ENCODE measurements at places on chromosomes 2 and 18. TPM values are rescaled to one million over a fixed set of nuclear protein-coding genes. Genes with fewer than 3 reads are reported as not detected.

DNA sequence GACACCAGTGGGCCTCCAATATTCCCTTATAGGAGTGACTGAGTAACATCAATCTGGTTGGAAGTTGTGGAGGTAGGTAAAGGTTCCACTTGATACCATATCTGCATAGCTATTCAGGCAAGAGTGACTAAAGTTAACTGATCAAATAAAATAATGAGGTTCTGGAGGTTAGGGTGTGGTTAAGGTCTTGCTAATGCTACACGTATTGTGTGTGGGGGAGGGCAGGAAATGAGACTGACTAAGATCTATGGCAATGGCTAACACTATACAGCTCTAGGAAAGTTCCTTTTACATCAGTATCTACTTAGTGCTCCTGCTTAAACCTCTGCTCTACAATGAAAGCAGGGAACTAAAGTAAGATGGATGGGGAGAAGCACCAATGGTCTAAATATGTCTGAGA is 149.1 kb upstream of the MGAT5 start:
- no peak for DNase-seq

DNA sequence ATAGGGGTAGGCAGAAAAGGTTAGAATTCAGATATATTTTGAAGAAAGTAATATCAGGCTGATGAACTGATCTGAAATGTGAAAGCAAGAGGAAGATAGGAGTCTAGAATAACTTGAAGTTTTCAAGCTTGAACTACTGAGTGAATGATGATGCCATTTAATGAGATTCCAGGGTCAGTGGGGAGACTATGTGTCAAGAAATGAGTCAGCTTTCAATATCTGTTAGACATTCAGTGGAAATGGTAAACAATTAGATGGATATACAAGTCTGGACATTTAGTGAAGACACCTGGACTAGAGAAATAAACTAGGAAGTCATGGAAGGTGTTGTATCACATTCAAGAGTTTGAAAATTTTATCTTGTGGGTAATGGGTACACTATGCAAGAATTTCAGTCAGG is 326.9 kb downstream of the FSIP2 start:
- no peak for DNase-seq

- DNase-seq: peak; percentile 56
Observed at GRCh38 chr2:152925547-152926448, 207.4 kb downstream of the ARL6IP6 start.

DNA sequence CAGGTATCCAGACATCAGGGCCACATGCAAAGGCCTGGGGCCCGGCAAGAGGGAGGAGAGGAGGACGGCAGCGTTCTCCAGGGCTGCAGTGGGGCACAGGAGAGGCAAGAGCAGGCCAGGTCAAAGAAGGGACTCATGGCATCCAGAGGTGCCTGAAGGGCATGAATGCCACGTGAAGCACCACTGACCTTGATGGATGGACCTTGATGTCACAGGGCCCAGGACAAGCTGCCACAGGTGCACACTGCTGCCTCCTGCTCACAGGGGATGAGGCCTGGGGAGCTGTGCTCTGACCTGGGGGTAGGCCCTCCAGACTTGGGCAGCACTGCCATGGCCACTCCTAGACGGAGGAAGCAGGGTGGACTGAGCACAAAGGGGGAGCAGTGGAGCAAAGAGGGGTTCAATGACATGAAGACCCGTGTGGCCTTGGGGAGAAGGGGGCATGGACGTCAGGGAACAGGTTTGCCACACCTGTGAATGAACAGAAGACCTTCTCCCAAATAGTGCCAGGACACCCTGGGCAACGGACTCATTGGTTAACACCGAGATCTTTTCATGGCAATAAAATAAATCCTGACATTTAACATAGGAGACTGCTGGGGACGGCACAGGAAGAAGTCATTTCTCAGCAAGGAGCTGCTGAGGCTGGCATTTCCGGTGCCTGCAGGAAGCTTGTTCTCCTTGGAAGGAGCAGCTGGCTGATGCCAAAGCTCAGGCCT is 65.6 kb downstream of the EMX1 start:
- DNase-seq: no peak

DNA sequence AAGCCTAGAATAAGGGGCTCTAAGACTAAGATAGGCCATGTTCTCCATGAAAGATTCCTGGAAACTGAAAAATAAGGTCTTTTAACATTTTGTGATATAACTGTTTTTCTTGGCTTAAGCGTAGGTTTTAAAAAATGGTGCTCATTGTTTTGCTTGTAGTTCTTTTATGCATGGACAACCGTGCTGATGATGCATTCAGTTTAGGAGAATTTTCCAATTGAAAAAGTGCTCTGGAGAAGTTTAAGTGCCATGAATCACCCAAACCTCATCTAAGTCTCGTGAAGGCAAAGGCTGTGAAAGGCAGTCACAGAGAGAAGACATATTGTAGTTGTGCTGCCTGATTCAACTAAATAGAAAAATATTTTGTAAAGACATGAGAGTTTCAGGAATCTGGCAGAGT is 111.8 kb upstream of the GAREM1 start:
- DNase-seq: no peak

DNA sequence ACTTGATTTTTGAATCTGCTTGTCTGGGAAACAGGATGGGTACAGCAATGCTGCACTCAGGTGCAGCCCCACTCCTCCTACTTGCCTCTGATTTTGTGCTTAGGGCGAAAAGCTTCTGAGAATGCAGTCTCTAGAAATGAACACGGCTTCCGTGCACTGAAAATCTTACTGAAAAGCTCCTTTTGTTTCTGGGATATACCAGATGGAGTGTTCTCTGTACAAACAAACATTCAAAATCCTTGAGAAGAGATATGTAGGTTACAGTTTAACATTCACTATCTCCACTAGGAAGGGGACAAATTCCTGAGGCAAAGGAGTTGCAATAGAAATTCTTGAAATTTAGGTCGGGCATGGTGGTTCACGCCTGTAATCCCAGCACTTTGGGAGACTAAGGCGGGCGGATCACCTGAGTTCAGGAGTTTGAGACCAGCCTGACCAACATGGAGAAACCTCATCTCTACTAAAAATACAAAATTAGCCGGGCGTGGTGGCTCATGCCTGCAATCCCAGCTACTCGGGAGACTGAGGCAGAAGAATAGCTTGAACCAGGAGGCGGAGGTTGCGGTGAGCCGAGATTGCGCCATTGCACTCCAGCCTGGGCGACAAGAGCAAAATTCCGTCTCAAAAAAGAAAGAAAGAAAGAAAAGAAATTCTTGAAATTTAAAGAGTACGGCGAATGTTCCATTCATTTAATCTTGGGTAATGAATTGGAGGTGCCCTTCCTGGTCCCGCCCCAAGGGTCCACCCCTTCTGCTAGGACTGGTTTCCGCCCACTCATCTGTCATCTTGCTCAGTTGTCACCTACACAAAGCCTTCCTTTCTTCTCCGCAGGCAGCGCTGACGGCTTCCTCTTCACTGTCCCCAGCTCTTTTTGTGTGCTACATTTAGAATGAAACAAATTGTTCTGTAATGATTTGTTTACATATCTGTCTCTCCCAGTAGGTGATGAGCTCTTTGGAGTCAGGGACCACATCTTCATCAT is 92.4 kb downstream of the SOCS6 start:
- DNase-seq: no peak

- DNase-seq: no peak
Observed at GRCh38 chr2:186962085-186962747, 113.2 kb upstream of the ZSWIM2 start.

GRCh38 chr2:235501673-235502031 is 7.8 kb downstream of the AGAP1 start:
- DNase-seq: no peak

DNA sequence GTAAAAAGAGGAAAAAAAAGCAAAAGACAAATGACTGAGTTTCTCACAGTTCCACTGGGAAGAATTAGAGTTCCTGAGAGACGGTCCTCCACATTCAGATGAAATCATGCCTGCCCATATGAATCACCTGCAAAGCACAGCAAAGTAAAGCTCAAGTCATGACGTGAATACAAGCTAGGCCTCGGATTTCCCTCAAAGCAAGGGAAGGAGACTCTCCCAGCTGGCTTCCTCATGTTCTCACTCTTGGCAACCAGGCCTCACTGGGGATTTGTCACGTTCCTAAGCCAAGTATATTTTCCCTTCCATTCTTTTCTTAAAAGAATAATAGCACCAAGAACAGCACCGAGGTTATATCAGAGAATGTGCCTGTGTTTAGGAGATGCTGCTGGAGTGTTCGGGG is 47.0 kb downstream of the CYP27C1 start:
- no peak for DNase-seq

DNA sequence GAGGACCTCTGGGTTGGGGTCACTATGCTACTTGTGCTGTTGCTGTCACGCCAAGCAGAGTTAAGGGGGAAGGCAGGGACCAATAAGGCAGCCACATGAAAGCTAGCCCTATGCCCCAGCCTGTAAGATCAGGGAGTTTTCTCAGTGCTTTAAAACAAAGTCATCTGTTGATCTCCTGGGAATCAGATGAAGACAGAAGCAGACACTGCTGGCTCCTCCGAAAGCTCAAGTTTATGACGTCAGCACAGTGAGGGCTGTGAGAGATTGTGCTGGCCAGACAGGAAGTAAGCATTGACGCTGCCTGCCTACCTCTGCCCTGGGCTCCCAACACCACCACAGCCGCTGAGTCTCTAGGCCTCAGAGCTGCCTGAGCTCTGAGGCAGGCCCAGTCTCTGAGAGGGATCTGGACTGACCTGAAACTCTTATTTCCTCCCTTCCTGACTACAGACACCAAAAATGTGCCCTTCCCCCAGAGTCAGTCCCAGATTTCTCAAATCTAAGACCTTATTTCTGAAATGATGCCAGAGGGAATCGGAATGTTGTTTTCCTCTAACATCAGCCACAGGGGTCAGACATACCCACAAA is 118.1 kb upstream of the EPAS1 start:
- peak; percentile 77 for DNase-seq

DNA sequence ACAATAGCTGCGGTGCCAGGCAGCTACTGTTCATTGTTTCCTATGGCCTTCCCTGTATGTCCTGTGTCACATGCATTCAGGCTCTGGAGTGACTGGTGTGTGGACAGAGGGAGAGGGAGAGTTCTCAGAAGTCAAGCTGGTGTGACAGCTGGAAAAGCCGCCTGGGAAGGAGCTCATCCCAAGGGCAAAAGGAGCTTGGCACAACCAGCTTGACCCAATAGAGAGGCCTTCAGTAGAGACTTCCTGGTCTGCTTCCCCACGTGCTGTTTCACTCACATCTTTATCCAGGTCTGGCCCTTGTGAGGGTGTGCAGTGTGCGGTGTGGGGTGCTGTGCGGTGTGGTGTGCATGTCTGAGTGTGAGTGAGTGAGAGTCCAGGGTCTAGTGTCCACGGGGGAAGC is 11.1 kb upstream of the NT5DC4 start:
- DNase-seq: no peak

DNA sequence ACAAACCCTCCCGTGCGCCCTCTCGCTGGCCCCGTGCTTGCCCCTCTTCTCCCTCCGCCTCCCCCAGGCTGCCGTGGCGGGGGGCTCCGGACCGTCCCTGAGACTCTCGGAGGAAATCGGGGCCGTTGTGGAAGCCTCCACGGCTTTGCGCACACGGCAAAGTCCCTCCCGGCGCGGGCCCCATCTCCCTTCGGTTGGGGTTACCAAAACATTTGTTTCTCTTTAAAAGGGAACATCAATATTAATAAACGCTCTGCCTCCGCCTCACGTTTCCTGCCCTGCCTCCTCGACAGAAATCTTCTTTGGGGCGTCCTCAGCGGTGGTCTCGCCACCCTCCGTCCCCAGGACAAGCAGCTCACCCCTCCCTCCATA is 3.8 kb downstream of the PAX3 start:
- DNase-seq: no peak

- no peak for DNase-seq
Observed at GRCh38 chr2:112621790-112622527, 23.8 kb upstream of the SLC20A1 start.

DNA sequence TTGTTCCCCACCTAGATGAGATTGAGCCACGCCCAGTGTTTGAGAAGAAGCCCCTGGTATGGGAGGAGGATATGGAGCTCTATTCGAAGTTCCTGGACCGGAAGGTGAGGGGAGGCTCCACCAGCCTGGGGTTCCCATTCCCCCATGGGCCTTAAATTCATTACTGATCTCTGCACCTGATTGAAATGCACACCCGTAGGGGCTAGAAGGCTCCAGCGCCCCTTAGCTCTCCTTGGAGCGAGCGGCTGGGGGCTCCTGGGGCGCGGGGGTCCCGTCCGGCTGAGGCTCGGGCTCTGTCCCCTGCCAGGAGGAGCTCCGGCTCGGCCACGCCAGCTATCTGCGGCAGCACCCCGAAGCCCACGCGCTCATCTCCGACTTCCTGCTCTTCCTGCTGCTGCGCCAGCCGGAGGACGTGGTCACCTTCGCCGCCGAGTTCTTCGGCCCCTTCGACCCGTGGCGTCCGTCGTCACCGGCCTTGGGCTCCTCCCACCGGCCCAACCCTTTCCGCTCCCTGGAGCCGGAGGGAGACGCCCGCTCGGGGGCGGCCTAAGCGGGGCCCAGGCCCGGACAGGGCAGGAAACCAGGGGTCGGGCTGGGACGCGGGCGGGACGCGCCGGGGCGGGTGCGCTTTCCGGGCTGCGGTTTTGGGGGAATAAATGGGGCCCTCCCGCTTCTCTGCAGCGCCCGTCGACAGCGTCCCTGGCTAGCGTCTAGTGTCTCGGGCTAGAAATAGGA is 10.9 kb downstream of the CATIP start:
- DNase-seq: peak; percentile 90

DNA sequence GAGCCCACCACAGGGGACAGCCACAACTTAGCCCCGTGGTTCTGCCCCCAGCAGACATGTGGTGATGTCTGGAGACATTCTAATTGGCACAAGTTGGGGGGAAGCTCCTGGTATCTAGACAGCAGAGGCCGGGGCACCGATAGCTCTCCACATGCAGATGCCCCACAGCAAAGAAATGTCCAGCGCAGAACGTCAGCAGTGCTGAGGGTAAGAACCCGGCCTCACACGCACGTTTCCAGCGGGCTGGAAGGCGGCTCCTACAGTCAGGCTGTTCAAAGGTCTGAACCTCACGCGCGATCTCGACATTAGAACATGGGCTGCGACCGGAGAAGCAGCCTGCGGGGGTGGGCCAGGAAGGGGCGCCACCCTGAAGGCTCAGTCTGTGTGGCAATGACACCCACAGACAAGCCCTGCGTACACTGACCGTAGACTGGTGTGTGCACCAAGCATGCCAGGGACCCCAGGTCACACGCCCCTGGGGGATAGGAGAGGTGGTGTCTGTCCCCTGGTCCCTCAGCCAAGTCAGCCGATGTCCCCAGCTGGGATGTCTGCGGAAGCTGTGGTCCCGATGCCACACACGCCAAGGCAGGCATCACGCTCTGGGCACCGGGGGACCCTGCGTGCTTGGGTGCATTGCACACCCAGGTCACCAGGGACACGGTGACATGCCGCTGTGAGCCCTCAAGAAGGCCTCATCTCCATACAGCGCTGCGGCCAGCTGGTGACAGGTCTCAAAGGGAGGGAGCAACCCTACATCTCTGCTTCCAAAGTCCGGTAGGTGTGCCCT is 66.3 kb downstream of the PARD6G start:
- no peak for DNase-seq

GRCh38 chr2:233477548-233478433 is 88.8 kb downstream of the USP40 start:
- DNase-seq: peak; percentile 51

The PTPRN gene
- 0.04 TPM for polyA plus RNA-seq

The FBXO48 gene
- polyA plus RNA-seq: 0.57 TPM

The ZSWIM2 gene
- polyA plus RNA-seq: not detected

The RAPGEF4 gene
- 0.73 TPM for polyA plus RNA-seq

The FIGN gene
- 1.6 TPM for polyA plus RNA-seq

The WIPF1 gene
- 3.9 TPM for polyA plus RNA-seq

The BMP10 gene
- polyA plus RNA-seq: not detected

The GPR17 gene
- 0.35 TPM for polyA plus RNA-seq

Data from psoas muscle (tissue), 8 donors.